Stomach (tissue), 19 donors: ENCODE measurements at places on chromosomes 3 and 15.

DNA sequence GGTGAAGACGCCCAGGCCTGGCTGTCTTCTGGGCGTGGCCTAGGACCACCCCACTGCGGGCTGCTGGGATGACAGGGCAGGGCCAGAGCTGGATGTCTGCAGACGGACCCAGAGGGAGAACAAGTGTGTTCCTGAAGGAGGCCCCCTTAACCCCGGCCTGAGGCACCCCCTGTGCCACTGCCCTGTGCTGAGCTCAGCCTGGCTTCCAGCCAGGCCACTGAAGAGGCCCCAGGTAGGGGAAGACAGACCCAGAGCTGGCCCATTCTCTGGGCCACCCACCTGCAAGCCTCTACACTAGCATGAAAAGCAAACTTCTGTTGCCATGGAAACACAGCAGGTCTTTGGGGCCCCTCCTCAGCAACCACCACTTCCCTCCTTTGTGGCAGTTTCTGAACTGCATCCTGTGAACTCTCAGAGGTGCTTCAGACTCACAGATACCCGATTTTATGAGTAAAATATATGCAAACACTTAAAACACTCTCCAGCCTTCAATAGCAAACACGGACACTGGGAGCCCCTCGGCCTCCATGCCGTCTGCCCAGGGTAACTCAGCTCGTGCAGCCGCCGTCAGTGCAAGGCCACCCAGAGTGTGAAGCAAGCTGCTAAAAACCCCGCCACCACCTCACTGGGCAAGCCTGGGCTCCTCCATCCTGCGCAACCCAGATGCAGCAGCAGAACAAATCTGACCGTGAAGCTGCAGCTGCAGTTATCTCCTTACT, 42.5 kb downstream of the CMTM6 start:
- DNase-seq = peak; percentile 82
- no peak overlapping the region for H3K27ac ChIP-seq
- H3K27me3 ChIP-seq = no peaks in the 10 kb centered on the region
- H3K36me3 ChIP-seq = peaks cover 16% of the 10 kb centered on the region

GRCh38 chr3:61702453-61702852, 141.1 kb downstream of the PTPRG start:
- H3K27me3 ChIP-seq = no peaks in the 10 kb centered on the region
- no peak overlapping the region for H3K4me3 ChIP-seq
- no peak overlapping the region for H3K27ac ChIP-seq

GRCh38 chr3:176513604-176514003, 683.7 kb downstream of the TBL1XR1 start:
- H3K27ac ChIP-seq = no peak overlapping the region
- H3K4me1 ChIP-seq = no peaks in the 10 kb centered on the region
- H3K4me3 ChIP-seq = no peak overlapping the region

DNA sequence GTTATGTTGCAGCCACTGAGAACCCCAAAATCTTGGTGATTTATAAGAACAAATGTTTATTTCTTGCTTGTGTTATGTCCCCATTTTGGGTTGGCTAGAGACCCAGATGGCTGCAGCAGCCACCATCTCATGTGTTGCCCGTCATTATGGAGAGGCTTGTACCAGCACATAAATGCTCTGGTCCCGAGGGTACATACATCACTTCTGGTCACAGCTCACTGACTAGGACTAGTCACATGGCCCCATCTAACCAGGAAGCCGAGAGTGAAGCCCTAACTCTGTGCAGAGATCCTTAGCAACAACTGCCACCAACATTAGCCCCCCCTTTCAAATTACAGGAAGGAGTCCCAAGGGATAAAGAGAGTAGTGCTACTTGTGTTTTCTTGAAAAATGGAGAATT, 25.5 kb upstream of the HACD2 start:
- DNase-seq = no peak
- no peak overlapping the region for H3K4me3 ChIP-seq
- H3K4me1 ChIP-seq = no peaks in the 10 kb centered on the region
- peaks cover 31% of the 10 kb centered on the region for H3K36me3 ChIP-seq
- H3K27me3 ChIP-seq = no peaks in the 10 kb centered on the region
- no peak overlapping the region for H3K27ac ChIP-seq
